ENCODE measurements at places on chromosomes 6 and 20.
A peak's percentile ranks its signal among the peaks of the same experiment; 100 is the strongest.

GRCh38 chr6:114747995-114748625, 405.3 kb upstream of the HS3ST5 start:
- DNase-seq, result peak; percentile 48

DNA sequence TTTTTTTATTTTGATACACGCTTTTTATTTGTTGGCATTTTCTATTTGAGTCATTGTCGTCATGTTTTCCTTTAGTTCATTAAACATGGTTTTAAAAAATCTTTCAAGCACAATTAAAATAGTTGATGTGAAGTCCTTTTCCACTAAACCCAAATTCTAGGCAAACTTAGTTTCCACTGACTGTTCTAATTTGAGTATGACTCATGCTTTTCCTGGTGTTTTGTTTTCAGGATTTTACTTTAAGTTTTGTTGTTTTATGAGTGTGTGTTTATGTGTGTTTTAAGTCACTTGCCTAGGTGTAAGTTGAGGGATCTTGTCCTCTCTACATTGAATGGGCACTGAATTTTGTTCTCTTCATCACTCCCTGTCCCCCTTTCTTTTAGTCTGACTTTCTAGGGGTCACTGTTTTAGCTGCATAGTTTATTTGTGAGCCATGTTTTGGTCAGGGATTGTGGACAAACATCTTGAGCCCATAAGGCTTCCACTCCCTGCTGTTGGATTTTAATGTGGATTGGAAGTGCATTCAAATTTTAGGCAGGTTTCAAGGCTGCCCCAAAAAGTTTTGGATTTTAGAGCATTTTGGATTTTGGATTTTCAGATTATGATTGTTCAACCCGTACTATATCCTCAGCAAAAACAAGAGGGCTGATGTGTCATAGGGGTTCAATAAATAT, 94.8 kb downstream of the CDYL start:
- DNase-seq, result no peak

DNA sequence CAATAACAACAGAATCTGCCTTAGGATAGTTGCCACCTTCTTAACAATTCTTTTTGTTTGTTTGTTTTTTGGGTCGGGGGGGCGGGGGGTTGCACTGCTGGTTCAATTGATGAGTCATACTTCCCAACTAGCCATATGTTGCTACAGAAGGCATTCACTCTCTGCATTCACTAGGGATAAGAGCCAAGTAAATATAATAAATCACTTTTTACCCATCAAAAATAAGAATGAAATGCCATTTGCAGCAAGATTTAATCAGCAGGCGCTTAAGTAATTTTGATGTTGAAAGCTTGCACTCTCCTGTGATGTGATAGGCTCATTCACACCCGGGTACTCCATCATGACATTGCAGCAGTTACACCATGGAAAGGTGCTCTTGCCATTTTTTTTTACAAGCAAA, 209.8 kb downstream of the HIVEP2 start:
- no peak for DNase-seq

- DNase-seq, result peak; percentile 78
Observed at GRCh38 chr20:52490711-52491430, 299.3 kb upstream of the ZFP64 start.
